ENCODE measurements at places on chromosomes 1 and 21.
A peak's percentile ranks its signal among the peaks of the same experiment; 100 is the strongest.

- DNase-seq: no peak
These were observed 15.6 kb upstream of the KCNAB2 start for GRCh38 chr1:6030132-6030531.

GRCh38 chr21:16969636-16970035, 543.2 kb upstream of the CXADR start:
- DNase-seq: no peak

DNA sequence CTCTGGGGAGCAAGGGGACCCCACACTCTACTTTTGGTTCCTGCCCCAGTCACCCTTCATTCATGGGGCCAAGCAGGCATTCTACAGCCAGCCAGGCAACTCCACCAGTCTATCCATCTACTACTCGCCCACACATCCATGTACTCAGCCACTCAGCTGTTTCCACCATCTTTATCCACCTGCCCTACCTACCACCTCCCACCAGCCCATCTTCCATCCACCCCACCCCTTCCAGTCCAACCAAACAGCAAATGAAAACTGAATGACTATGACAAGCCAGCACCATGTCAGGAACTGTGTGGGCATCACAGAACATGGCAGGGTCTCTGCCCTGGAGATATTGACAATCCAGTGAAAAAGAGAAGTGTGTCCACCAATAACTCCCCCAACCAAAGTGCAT, 7.9 kb downstream of the LAD1 start:
- DNase-seq: no peak

DNA sequence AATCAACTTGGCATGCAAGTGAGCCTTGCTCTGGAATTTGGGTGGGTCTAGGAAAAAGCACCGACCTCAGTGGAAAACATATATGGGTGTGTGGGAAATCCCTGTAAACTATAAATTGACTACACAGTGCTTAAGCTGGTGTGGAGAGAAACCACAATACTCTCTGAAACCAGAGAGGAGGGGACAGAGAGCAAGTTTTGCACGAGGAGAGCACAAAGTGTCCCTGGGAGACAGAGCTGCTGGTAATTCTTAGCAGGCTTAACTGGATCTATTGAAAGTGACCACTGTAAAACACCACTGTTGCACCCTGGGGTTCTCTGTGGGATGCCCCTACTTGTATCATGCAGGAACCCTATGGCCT, 12.8 kb downstream of the KCNJ15 start:
- no peak for DNase-seq

DNA sequence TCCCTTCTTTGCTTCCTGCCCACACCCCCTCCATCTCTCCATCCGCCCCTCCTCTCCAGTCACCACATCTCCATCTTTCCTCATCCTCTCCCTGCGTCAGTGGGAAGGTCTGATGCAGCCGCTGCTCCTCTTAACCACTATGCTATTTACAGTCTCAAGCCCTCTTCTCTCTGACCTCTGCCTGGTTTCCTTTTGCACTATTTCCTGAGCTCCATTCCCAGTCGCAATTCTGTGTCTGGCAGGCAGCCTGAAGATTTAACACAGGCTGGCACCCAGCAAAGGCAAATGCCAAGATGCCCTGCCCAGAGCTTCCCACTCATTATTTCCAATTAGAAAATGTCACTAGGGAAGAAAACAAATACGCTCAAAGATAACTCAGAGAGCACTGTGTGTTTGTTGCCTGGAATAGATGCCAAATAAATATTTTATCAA, 89.6 kb upstream of the LPGAT1 start:
- DNase-seq: no peak

GRCh38 chr1:15362737-15363128, 47.0 kb upstream of the EFHD2 start:
- DNase-seq: no peak

GRCh38 chr1:236507022-236507700, 16.6 kb upstream of the LGALS8 start:
- DNase-seq: no peak

DNA sequence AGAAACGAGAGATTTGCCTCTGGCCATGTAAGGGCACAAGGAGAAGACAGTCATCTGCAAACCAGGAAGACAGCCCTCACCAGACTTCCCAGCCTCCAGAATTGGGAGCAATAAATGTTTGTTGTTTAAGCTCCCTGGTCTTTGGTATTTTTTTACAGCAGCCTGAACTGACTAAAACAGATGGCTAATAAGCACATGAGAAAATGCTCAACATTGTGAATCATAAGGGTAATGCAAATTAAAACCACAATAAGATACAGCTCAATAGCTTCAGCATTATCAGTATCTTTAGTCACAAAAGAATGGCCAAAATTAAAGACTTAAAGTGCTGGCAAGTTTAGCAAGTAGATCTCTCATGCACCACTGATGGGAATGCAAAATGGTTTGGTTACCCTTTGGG, 11.7 kb downstream of the UBE2G2 start:
- no peak for DNase-seq

GRCh38 chr1:153560771-153561465, 4.7 kb downstream of the S100A2 start:
- no peak for DNase-seq

DNA sequence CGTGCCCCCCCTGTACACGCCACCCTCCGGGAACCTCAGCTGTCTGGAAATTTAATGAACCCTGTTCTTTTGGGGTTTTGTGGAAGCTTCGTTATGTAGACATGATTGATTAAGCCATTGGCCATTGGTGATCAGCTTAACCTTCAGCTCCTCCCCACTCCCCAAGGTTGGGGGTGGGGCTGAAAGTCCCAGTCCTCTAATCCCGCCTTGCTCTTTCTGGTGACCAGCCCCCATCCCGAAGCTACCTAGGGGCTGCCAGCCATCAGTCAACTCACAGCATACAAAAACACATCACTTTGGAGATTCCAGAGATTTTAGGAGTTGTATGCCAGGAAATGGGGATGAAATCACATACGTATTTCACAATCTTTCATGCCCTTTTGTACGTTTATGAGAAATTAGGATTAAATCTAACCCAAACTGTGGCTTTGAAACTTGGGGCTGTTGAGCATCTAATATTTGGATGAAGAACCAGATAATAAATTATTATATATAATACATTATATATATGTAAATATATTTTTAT, 52.3 kb downstream of the BACE2 start:
- no peak for DNase-seq

- no peak for DNase-seq
These were observed 113.6 kb downstream of the DMRTB1 start for GRCh38 chr1:53572815-53573173.

DNA sequence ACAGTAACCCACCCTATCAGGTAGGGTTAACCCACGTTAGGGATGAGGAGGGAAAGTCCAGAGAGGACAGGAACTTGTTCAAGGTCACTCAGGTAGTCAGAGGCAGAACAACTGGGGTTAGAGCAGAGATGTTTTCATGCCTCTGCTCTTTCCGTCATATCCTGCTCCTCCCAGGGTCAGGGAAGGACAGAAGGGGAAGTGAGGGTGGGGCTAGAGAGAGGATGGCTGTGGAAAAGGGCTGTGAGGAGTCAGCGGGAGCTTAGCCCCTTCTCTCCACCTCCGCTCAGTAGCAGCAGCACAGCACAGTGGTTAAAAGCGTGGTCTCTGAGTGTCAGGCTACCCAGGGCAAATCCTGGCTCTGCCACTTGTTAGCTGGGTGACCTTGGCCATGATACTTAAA, 36.5 kb downstream of the DDX20 start:
- DNase-seq: no peak

- no peak for DNase-seq
These were observed 190.1 kb downstream of the PCP4 start for GRCh38 chr21:40057331-40057730.

- no peak for DNase-seq
These were observed 36.7 kb upstream of the LRRC8B start for GRCh38 chr1:89487972-89488371.

DNA sequence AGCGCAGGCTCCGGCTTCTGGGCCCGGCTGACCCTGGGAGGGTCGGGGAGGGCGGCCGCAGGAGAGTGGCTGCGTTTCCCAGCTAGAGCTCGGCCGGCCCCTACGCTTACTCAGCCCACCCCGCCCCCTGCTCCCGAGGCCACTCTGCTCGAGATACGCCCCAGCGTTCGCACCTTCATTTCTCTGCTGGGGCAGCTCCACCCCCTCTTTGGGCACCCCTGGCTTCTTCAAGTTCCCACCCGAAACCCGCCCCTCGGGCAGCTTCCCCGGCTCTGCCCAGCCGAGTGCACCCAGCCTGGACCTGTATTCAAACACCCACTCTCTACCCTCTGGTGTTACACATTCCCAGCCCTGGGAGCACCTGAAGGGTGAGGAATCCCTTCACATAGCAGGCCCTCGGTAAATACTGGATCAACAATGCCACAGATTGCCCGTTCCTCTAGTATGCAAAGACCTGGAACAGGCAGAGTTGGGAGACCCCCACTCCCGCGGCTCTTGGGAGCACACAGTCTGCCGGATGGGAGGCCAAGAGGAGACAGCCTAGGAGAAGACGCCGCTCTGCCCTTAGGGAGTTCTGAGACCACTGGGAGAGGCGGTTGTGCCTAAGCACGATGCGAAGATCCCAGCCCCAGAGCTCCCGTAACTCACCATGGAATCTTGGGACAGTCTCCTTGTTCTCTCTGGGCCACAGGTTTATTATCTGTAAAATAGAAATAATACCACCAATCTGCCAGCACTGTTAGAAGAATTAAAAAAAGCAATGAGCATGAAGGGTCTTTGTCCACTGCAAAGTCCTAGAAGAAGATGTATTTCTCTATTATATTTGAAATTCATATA, 566 bp upstream of the PAQR7 start:
- DNase-seq: no peak

- no peak for DNase-seq
These were observed 51.1 kb downstream of the ATF6 start for GRCh38 chr1:161817176-161817730.

DNA sequence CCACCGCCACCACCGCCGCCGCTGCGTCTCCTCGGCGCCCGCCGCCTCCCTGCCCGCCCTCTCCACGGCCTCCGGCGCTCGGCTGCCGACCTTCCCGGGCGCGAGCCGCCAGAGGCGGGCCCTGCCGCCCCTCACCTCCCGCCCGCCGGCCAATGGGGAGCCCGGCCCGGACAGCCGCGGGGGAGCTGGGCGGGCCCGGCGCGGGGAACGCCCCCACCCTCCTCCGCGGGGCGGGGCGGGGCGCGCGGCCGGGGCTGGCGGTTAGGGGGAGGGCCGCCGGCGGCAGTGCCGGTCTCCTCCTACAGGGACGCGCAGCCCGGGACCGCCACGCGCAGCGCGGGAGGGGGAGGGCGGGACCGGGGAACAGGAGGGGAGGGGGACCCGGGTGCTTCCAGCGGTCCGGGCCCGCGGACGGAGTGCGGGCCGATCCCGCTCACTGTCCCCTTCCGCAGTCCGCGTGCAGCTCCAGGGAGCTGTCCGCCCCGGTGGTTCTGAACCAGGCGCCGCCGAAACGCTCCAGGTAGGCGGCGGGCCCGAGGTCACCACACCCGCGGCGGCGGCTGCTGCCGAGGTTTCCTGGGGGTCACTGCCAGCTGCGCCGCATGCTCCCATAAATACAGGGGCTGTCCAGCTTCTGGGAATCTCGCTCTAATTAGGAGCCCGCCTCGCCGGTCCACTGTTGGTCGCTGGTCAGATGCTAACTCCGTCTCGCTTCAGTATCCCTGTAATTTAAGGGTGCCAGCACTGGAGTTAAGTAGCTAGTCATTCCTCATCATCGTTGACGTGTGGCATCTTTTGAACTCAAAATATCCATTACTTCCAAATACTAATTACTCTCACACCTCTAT, at the start of gene PGBD5:
TSS of gene PGBD5 (minus strand) at position 87 of the 848 bp plus-strand sequence. CDS start 404 bp downstream, outside the sequence.
- peak; percentile 18 for DNase-seq

DNA sequence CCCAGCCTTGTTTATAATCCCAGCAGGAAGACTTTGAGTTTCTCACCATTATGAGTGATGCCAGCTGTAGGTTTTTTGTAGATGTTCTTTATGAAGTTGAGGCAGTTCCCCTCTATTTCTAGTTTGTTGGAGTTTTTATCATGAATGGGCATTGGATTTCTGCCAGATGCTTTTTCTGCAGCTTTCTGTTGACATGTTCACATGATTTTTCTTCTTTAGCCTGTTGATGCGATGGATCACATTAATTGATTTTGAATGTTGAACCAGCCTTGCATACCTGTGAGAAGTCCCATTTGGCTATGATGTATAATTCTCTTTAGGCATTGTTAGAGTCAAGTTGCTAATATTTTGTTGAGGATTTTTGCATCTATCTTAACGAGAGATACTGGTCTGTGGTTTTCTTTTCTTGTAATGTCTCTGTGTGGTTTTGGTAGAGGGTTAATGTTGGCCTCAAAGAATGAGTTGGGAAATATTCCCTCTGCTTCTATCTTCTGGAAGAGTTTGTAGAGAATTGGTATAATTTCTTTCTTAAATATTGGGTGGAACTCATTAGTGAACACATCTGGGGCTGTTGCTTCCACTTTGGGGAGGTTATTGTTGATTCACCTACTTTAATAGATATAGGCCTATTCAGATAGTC, 33.2 kb downstream of the ZBTB40 start:
- no peak for DNase-seq

GRCh38 chr1:222772996-222773379, 36.0 kb downstream of the FAM177B start:
- DNase-seq: no peak

DNA sequence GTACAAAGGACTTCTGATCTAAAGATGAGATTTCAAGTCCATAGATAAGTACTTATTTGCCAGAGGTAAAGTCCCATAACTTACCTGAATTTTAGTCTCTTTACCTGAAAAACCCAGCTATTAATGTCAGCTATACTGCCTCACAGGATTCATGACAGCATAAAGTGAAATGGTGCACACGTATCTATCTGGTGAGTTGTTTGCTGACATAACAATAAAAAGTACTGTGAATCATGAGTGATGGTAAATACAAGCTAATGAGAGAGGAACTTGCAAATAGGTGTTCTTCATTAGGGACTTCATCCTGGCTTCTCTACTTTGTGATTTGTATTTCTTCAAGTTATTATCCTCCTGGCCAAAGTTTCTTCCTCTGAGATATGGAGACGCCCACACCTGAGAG, 225.1 kb upstream of the C8B start:
- DNase-seq: no peak

DNA sequence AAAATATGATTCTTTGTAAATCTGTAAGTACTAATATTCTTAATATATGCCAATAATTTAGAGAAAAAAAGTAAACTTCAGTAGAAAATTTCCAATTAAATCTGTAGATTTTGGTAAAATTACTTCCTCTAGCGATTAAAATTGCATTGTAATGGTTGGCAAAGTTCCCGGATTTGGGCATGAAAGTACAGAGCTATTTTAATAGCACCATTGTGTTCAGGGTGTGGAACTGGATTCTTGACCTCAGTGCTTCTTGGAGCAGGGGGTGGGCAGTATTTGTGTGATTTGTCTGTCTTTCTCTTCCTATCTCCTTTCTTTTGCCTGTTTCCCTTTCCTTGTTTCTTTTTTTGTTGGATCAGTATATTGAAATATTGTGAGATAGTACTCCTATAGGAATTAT, 72.1 kb downstream of the DNM3 start:
- no peak for DNase-seq

GRCh38 chr1:30413606-30414005, 309.8 kb downstream of the MATN1 start:
- no peak for DNase-seq
